ENCODE measurements at places on chromosomes 11 and 22.
A peak's percentile ranks its signal among the peaks of the same experiment; 100 is the strongest.

DNA sequence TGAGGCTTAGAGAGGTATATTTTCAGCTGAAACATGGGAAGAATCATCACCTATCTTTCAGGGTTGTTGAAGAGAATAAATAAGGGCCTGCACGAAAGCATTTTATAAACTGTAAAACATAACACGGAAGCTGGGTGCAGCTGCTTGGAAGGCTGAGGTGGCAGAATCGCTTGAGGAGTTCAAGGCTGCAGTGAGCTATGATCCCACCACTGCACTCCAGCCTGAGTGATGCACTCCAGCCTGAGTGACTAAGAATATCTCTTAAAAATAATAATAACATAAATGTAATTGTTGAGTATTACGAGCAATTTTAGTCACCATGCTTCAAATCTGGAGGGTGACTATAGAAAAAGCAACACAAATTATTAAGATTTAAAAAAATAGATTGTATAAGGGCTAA lies 16.3 kb downstream of the RBFOX2 start:
- DNase-seq, result no peak

- DNase-seq, result no peak
Observed at GRCh38 chr11:85663080-85663752, 1.7 kb downstream of the CREBZF start.

DNA sequence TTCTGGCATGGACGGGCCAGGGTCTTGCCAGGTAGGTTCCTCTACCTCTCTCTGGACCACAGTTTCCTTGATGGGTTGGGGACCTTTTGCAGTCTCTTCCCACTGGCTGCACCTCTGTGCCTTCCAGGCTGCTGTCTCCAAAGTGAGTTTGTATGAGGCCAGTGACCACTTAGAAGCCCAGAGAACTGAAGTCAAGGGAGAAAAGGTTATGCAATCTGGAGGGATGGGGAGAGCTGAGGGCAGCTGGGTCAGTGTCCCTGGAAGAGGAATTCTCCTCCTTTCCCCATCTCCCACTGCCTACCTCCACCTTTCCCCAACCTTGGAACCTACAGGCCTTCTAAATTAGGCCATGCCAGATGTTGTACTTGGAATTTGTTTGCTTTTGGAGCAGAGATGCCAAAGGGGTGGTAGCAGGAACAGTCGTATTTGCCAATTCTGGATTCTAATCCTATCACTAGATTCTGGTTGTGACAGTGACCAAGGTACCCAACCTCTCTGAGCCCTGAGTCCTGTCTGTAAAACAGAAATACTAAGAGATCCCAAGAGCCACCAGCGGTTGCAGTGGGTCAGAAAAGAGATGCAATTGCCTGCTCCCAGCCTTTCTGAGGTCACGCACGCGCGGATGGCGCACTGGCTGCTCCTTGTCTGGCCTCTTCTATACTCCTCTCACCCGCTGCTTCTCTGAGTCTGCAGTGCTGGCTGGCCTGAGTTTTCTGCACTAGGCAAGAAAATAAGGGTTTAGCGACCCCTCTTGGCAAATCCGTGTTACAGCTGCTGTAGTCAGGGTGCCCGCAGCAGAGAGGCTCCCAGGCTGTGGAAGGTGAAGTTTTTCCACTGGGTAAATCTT lies 10.7 kb upstream of the ACCSL start:
- DNase-seq, result peak; percentile 47

- DNase-seq, result no peak
Observed at GRCh38 chr11:134452026-134452837, 40.2 kb upstream of the B3GAT1 start.

- DNase-seq, result no peak
Observed at GRCh38 chr22:24510637-24511625, 15.8 kb downstream of the UPB1 start.

DNA sequence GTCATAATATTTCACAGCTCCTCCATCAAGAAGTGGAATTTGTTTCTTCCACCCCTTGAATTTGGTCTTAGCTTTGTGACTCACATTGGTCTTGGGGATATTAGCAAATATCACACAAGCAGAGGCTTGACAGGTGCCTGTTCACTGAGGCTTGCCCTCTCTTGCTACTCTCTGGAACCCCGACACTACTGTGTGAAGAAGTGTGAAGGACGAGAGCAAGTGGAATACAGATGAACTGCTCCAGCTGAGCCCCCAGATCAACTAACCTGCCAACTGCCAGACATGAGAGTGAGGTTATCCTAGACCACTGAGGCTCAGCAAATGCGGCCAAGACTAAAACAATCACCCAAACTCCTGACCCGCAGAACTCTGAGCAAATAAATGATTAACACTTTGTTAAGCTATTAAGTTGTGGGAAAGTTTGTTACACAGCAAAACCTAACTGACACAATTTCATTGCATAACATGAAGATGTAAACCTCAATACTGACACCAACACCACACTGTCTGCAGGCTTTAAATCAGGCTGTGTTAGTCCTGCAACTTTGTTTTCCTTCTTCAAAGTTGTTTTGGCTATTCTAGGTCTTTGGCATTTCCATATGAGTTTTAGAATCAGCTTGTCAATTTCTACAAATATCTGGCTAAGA lies 142.5 kb downstream of the APOL5 start:
- no peak for DNase-seq

DNA sequence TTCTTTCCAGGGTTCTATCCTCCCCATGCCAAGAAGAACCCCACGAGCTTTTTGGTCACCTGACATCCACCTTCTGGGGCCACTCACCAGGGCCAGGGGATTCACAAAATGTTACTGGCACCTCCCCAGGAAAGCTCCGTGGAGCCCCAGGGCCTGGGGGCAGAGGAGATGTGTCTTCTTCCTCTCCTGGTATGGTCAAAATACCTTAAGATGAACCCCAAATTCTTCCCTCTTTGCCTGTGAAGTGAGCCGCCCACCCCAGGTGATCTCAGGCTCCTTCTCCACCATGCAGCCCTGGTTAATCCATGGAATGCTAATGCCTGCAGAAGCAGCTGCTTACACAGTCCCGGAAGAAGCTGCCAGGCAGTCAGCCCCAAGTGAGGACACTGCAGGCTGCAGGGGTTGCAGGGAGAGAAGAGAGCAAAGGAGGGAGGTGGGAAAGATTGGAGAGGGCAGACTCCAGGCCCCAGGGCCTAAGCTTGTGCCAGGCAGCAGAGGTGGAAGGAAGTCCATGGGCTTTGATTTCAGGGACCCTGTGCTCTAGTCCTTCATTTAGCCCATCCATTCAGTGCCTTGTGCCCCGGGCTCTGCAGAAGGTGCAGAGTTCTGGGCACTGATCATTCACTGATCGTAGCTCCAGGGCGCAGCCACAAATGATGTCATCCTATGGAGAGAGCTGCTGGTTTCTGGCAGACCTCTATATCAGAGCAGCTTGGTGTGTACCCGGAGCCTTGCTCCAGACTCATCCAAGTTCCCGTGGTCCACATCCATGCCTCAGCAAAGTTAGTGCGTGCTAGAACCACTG lies 127.9 kb upstream of the NECTIN1 start:
- no peak for DNase-seq

- no peak for DNase-seq
Observed at GRCh38 chr22:45709866-45710265, 38.2 kb downstream of the ATXN10 start.

DNA sequence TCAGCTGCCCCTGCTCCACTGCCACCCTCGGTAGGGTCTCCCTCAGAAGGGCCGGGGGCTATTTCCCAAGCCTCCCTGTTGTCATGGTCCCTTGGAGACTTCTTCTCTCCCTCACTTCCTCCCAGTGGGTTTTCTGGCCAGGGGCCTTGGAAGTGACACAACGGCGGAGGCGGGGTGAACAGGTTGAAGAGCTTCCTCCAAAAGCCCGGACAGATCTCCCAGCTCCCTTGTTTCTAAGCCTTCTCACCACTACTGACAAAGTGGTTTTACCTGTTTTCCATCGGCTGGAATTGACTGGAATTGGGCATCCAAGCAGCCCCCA lies 14.5 kb downstream of the MYH9 start:
- no peak for DNase-seq

- no peak for DNase-seq
Observed at GRCh38 chr22:43293259-43293654, 49.9 kb downstream of the SCUBE1 start.

- DNase-seq, result no peak
Observed at GRCh38 chr11:45341372-45341771, 55.2 kb upstream of the SYT13 start.

- DNase-seq, result no peak
Observed at GRCh38 chr11:66076561-66076960, 6.5 kb downstream of the PACS1 start.

GRCh38 chr11:73320763-73321603 lies 12.9 kb downstream of the ARHGEF17 start:
- no peak for DNase-seq

DNA sequence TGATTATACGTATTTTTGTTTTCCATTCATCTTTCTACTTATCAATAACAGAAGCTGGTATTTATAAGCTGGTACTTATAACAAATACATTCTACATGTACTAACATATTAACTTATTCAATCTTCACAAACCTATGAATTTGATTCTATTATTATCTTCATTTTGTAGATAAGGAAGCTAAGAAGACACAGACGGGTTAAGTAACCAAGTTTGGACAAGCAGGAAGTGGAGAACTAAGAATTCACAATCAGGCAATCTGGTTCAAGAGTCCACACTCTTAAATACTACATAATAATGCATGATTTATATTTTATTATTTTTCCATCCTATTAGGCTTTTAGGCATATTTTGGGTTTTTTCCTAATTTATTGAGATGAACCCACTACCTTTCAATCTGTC lies 25.0 kb downstream of the FCHSD2 start:
- DNase-seq, result no peak

- no peak for DNase-seq
Observed at GRCh38 chr11:86537541-86538222, 134.7 kb downstream of the ME3 start.

DNA sequence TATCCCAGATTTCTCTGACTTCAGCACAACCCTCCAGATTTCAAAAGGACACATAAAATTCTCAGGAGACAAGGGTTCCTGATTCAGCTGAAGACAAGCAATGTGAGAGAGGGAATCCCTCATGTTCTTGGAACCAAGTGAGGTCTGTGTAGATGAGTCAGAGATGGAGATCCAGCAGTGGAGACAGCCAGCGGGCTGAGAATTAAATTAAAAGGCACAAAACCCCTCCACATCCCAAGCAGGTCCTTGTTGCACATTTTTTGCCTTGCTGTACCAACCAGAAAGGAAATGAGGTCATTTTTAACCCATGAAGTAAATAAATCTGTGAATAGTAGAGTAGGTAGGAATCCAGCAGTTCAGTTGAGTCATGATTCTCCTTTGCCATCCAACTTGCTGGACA lies 9.7 kb downstream of the MTNR1B start:
- no peak for DNase-seq

GRCh38 chr22:33275073-33275443 lies 216.9 kb upstream of the SYN3 start:
- DNase-seq, result no peak

- DNase-seq, result no peak
Observed at GRCh38 chr11:5524756-5525155, 8.3 kb upstream of the UBQLNL start.

DNA sequence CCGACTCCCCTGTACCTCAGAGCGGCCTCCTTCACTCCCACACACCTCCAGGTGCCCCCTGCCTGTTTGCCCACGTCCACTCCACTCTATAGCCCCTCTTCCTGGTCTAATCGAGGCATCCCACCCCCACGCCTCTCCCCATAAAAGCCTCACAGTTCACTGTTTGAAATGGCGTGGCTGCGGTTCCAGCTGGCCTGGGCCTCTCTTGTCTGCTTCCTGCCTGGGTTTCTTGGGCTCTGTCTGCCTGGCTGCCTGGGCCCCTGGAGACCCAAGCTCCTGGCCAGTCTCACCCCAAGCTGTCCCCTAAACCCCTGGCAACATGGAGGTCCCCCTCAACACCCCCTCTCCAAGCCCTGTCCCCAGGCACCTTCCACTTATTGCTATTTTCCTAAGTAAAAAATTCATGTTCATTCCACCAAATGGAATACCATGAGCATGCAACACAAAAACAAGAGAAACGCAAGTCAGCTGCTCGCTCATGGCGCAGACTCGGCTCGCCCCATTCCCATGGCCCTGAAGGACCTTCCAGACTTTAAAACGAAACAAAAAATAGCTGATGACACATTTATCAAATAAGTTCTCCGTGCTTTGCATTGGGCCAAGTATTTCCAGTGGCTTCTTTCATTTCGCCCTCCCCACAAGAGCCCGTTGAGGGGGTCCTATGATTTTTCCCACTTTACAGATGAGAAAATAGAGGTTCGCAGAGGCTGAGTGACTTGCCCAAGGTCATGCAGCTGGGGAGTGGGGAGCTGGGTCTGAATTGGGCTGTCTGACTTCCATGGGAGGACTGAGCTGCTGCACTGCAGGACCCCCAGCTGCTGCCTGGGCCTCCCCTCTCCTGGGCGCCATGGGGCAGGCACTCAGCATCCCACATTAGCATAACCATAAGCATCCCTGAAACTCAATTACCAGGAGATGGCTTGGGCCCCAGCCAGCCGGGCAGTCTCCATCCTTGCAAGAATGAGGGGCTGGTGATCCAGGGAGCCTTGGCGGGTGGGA lies 11.7 kb upstream of the FLRT1 start:
- no peak for DNase-seq

GRCh38 chr11:71301858-71302533 lies 49.6 kb upstream of the SHANK2 start:
- no peak for DNase-seq

DNA sequence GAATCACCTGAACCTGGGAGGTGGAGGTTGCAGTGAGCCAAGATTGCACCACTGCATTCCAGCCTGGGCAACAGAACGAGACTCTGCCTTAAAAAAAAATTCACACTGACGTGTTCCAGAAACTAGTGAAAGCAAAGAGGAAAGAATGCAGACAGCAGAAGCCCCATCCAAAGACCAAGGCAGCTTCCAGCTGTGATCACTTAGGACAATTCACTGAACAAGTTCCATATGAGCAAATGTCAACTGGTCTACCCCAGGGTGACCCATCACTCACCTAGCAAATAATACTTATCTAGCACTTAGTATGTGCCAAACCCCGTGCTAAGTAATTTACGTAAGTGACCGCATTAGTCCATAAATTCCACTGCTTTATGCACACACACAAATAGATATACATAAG lies 138.9 kb downstream of the LARGE1 start:
- no peak for DNase-seq

- DNase-seq, result no peak
Observed at GRCh38 chr11:110415081-110415480, 14.7 kb upstream of the FDX1 start.

DNA sequence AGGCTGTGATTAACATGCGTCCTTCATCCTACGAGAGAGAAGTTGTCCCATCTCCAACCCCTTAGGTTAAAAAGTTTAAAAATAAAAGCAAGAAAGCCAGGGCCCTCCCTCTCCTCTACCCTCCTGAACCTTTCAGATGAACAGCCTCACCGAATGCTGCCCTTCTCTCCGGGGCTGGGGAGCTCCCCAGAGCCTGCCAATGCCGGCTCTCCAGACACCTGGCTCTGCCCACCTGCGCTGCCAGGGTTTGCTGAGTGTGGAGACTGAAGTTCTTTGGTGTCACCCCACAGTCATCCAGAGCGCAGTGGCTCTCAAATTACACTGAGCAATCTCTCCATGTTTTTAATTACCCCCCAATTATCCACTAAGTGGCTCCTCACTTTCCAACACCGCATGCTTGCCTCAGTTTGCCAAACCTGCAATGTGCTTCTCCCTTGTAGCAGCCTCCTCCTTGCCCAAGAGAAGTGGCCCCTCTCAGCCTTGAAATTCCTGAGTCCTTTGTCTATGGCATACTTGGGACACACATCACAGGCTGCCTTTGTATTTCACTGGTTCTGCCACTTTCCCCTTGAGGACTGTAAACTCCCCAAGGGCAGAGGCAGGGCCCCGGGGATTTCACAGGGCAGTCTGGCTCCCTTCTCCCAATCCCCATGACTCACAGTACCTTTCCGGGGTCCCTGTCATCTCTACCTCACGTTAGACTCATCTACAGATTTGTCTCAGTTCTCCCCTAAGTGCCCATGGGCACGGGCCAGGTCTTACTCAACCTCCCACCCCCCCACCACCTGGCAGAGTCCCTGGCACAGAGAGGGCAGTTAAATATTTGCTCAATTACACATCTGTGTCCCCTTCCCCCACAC lies 2.0 kb downstream of the MYH9 start:
- no peak for DNase-seq

Data from GM13977 (cell line).